ENCODE measurements at places on chromosomes 16 and 17.

DNA sequence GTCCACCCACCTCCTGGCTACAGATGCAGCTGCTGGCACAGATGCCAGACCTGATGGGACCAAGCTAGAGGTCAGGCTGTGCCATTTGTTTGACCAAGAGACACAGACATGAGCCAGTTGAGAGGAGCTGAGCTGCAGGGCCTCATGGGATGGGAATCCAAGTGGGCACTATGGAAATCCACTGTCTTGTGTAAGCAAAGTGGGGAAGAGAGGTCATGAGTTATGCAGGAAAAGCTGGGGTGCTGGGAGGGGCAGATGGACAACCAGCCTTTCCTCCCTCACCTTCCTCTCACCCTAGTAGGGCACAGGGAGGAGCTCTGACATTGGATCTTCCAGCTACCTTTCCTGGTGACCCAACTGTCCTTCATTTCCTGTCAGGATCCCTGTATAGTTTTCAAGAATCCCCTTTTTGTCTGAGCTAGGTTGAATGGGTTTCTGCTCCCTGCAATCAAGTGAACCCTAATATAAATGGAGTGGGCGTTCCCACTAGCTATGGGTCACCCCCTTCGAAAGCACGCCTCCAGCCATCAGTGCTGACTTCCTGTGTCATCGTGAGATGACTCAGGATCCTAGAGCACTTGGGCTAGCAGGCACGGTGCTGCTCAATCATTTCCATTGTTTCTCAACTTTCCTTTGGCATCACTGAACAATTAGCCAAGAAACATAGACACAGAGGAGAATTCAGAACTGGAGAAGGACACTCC lies 13.6 kb downstream of the ATPAF2 start:
- DNase-seq: no peak

- DNase-seq: no peak
Measured at GRCh38 chr17:45022288-45022648, 29.2 kb downstream of the DCAKD start.

DNA sequence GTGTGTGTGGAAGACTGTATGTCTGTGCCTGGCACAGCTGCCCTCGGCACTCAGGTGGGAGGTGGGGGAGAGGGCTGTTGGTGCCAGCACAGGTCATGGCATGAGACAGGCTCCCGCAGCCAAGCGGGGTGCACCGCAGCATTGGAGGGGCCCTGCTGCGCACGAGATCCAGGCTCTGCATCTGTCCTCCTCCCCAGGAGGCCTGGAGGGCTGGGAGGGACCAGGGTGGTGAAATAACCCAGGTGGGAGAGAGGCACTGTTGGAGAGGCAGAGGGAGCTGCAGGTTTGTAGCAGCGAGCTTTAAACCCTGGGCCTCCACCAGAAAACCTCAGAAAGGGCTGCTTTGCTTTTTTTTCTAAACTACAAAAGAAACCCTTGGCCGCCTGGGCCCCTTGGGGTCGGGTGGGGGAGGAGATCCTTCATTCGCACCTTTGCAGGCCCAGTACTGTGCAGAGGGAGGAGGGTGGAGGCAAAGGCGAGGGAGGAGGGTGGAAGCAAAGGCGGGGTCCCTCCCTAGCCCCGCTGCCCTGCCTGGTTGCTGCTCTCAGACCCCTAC lies 241.7 kb downstream of the SEC14L1 start:
- DNase-seq: no peak

- no peak for DNase-seq
Measured at GRCh38 chr16:56257239-56257638, 66.0 kb downstream of the GNAO1 start.

GRCh38 chr17:40547785-40548478 lies 17.3 kb downstream of the CCR7 start:
- DNase-seq: no peak

DNA sequence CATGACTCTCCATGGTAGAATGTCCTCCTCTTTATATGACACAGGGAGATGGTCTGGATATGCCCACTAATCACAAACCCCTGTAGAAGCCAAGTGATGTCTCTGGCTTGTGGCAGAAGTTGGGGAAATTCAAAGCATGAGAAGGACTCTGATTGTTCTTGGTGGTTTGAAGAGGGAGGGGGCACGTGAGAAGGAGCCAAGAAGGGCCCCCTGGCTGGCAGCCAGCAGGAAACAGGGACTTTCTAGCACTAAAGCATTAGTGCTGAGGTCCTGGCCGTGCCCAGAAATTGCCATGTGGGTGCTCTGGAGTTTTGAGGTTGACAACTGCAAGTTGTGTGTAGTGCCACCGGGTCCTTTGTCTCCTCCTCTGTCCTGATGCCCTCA lies 199.9 kb downstream of the LGALS9B start:
- DNase-seq: no peak

DNA sequence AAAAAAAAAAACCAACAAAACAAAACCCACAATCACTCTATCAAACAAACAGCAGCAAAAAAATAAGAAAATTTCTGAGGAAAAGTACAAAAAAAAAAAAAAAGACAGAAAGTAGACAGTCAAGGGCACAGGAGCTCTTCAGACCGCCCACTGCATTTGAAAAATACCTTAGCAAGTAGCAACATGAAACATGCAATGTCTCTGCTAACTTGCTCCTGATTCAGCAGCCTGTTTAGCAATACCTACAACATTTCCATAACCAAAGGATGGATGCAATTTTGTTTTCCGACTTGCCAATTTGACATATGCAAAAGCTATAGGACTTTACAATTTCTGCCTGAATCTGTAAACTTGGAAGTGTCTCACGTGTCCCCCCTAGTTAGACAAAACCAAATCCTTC lies 57.4 kb downstream of the SYNRG start:
- DNase-seq: no peak

- DNase-seq: no peak
Measured at GRCh38 chr17:76492123-76492988, 8.9 kb downstream of the RHBDF2 start.

- no peak for DNase-seq
Measured at GRCh38 chr16:78485917-78486257, 386.4 kb downstream of the WWOX start.
